D721Med (cell line): ENCODE measurements at places on chromosomes 5 and 9.
A peak's percentile ranks its signal among the peaks of the same experiment; 100 is the strongest.

GRCh38 chr9:129511285-129511900 is 109.5 kb downstream of the C9orf50 start:
- no peak for DNase-seq

DNA sequence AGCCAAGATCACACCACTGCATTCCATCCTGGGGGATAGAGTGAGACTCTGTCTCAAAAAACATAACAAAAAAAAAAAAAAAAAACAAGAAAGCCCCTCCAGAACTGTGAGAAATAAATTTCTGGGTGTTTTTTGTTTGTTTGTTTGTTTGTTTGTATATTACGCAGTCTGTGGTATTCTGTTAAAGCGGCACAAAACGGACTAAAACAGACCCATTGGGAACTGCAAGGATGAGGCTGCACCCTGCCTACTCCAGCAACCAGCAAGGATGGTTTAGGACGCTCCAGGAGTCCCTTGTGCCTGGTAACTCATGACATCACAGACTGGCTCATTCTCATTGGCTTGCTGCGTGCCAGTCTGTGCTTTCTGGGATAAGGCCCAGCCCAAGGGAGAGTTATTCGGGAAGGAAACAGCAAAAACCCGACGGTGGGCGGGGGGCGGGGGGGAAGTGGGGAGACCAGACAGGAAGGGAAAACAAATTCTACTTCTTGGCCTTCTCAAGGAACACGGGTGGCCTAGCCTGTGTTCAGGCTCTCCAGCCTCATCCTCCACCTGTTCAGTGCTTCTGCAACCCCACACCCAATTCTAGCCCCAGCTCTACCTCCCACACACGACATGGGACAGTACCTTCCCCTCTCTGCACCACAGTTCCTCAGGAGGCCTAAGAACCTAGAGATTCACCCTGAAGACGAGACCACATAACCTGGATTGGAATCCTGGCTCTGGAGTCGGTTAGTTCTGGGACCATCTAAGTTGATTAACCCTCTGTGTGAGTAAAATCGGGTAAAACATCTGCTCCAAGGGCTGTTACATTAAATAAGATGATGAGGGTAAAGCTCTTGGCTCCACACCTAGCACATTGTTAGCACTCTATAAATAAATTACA is 2.8 kb downstream of the CD74 start:
- peak; percentile 96 for DNase-seq

DNA sequence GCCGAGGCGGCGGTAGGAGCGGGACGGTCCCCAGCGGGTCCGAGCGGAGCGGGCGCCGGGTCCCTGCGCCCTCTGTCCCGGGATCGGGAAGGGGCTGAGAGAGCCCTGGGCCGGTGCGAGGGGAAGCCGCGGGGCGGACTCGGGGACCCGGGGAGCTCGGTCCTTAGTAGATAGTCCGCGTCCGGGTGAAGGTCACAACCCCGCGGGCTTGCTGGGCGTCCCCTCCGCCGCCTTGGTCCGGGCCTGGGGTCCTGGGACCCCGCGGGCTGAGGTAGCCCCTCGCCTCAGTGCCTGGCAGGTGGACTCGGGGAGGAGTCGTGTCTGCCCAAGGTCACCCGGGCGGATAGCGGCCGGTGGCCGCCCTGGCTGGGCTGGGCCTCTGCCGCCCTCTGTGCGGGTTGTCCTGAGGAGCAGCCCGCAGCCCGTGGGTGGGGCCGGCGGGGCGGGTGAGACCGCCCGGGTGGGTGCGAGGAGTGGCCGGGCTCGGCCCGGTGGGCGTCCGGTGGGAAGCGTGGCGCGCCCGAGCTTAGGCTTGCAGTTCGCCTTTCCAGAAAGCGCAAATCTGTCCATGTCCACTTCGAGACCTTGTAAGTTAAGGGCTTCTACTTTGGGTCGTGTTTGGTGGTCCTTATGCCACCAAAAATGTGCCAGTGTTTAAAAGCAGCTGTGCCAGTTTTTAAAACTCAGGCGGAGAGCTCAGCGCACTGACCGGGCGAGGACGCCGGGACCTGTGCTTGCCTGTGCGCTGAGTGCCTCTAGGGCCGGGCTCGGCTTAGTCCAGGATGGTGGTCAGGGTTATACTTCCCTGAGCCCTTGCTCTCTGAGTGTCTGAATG is 554 bp downstream of the SDHA start:
- no peak for DNase-seq

- DNase-seq = no peak
Measured at GRCh38 chr5:94812232-94812631, 193.8 kb downstream of the SLF1 start.

DNA sequence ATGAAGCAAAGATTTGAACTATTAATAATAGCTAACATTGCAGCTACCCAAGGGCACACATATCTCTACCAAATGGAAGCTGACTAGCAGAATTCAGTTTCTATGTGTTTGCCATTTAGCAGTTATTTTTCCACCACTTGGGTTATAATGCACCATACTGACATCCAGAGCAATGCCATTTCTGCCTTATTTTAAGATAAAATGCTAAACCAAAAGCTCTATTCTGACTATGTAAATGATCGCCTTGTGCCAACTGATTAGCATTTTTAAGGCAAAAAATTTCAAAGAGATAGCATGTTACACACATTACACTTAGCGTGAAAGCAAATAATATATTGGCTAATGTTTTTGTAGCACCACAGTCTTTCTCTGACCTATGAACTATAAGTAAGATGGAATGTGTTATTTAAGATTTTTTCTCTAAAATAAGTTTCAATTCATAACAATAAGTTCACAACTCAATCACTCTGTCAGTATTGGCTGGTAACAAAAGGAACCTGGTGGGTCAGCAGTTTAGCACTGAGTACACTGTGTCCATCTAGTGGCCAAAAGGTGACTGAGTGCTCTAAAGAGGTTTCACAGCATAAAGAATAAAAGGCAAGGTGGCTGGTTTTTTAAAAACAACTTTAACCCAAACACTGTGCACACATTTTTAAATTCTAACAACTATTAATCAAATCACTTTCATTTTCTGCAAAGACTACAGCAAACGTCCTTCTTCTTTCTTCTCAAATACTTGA is 443.5 kb downstream of the PDE4D start:
- DNase-seq = no peak

DNA sequence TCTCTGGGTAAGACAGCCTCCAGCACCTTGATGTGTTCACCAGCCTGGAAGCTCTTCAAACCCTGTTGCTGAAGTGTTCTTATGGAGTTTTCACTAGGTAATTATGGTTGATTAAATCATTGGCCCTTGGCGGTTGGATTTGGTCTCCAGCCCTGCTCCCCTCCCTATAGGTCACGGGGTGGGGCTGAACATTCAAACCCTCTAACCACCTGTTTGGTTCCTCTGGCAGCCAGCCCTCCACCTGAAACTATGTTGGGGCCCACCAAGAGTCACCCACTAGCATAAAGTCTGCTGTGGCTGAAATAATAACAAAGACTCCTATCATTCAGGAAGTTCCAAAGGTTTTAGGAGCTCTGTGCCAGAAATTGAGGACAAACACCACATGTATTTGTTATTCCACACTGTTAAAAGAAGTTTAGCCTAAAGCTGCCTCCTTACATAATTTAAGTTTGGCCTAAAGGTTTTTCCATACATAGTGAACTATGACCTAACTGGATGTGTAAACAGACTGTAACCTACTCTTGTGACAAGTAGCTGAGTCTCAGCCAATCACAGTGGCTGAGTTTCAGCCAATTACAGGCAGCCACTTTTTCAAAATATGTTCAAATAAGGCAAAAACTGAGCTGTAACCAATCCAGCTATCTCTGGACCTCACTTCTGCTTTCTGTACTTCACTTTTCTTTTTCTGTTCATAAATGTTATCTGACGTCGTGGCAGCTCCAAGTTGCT is 34.8 kb downstream of the TMEM252 start:
- no peak for DNase-seq

DNA sequence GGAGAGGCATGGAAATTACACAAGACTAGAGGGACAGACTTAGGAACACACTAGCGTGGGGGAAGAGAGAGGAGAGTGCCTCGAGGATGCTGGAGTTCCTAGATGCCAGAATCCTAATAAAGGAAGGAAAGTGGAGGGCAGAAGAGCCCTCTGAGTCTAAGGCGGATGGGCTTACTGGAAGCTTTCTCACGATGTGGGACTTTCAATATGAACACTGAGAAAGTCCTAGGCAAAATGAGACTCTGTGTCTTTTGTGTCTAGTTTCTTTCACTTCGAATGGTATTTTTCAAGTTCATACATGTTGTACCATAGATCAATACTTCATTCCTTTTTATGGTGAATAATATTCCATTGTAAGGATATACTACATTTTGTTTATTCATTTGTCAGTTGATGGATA is 239.4 kb downstream of the NSG2 start:
- no peak for DNase-seq

DNA sequence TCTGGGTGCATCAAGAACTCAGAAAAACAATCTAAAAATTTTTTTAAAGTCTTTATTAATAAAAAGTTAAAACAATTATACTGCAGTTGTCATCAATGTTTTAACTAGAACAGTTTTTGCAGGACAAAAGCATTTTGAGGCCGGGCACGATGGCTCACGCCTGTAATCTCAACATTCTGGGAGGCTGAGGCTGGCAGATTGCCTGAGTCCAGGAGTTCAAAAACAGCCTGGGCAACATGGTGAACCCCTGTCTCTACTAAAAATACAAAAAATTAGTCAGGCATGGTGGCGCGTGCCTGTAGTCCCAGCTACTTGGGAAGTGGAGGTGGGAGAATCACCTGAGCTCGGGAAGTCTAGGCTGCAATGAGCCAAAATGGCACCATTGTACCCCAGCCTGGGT is 5.2 kb upstream of the SPRY4 start:
- DNase-seq = no peak

- no peak for DNase-seq
Measured at GRCh38 chr5:164351245-164351834, 845.9 kb downstream of the MAT2B start.

DNA sequence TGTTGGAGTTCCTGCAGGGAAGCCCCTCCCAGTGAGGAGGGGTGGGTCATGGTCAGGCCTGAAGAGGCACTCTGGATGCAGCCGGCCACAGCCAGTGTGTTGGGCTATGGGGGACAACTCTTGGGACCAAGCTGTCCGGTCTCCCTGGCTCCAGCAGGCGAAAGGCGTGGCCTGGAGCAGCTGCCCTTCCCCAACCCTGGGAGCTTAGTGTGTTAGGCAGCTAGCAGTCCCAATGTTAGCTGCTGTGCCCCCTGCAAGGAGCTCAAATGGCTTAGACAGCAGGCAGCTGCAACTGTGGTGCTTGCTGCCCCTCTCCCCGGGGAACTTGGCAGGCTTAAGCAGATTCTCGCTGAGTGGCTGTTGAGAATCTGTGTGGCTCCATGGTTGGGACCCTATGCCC is 67.5 kb upstream of the ACTBL2 start:
- no peak for DNase-seq

DNA sequence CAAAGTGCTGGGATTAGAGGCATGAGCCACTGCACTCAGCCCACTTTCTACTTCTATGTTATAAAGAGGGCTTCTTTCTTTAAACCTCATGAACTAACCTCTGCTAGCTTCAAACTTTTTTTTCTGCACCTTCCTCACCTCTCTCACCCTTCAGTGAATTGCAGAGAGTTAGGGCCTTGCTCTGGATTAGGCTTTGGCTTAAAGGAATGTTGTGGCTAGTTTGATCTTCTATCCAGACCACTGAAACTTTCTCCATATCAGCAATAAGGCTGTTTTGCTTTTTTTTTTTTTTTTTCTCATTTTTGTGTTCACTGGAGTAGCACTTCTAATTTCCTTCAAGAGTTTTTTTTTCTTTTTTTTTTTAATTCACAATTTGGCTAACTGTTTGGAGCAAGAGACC is 216.4 kb upstream of the MAP3K1 start:
- DNase-seq = no peak

DNA sequence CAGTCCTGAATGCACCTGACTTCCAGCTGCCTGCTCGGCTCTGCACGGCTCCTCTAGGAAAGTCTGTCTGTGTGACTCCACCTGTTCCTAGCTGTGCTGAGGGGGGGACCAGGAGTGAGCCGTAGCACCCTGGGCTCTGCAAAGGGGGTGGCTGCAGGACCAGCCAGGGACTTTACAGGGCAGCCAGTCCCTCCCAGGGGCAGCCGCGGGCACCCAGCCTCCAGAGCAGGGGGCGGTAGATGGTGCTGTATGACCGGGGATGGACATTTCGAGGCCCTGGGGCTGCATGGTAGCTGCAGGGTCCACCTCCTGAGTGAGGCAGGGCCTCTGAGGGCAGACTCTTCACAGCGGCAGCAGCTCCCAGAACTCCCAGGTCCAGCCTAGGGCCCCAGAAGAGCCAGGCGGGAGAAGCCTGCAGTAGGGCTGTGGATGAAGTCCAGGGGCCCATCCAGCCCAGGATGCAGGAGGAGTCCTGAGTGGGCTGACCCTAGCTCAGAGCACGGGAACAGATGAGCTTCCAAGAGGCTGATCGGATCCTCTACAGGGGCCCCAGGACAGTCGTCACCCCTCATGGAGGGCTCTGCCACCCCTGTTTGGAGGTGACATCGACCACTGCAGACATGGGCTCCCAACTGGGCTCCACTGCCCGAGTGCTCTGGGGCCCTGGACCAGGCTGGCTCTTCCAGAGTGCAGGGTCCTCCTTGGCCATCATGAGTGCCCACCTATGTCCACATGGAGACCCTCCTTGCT is 105.4 kb downstream of the ZNF354C start:
- DNase-seq = no peak

GRCh38 chr5:111211341-111211740 is 12.8 kb upstream of the CAMK4 start:
- DNase-seq = no peak

- no peak for DNase-seq
Measured at GRCh38 chr5:177595991-177596774, 3.7 kb upstream of the B4GALT7 start.

DNA sequence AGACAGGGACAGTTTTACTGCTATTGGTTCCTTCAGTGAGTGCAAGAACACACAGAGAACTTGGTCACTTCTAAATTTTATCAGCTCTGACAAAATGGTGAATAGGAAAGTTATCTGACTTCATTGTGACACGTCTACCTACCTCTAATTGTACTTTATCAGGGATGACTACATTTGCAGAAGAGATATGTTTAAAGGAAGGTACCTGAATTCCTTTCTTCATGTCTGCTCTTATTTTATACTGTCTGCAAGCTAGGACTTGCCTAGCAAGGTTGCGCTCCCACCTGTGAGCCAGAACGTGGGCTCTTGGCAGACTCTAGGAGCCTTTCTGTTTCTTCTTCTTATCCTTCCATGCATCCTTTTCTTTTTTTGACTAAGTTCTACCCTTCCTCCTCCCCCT is 1.6 kb downstream of the SLC27A6 start:
- no peak for DNase-seq

GRCh38 chr5:178304761-178305645 is 72.4 kb upstream of the PHYKPL start:
- DNase-seq = no peak

- DNase-seq = no peak
Measured at GRCh38 chr5:151721087-151721646, 34.5 kb upstream of the SPARC start.
